ENCODE measurements at places on chromosomes 12 and 14. TPM values are rescaled to one million over a fixed set of nuclear protein-coding genes. Genes with fewer than 3 reads are reported as not detected.

The AGAP2 gene
- 0.21 TPM for total RNA-seq

The CD69 gene
- not detected for total RNA-seq

The LRFN5 gene
- total RNA-seq: under 0.01 TPM

The KRT6C gene
- total RNA-seq: 155 TPM

The FRMD6 gene
- 160 TPM for total RNA-seq

The SP7 gene
- total RNA-seq: not detected

The IL31 gene
- not detected for total RNA-seq

The SERPINA10 gene
- total RNA-seq: not detected

The NTF3 gene
- total RNA-seq: not detected

The ASB2 gene
- under 0.01 TPM for total RNA-seq

The TAS2R9 gene
- not detected for total RNA-seq

The ALX1 gene
- total RNA-seq: 0.96 TPM

The PZP gene
- not detected for total RNA-seq

The KRT78 gene
- total RNA-seq: 1.3 TPM

The LTBR gene
- 121 TPM for total RNA-seq

The KRT2 gene
- total RNA-seq: not detected

The RND1 gene
- 7.5 TPM for total RNA-seq

The KCNC2 gene
- total RNA-seq: not detected

The OR6C68 gene
- total RNA-seq: not detected

The RTRAF gene
- total RNA-seq: 78.4 TPM

The ATG101 gene
- total RNA-seq: 76.1 TPM

The DNAJC22 gene
- total RNA-seq: 0.72 TPM

The SOAT2 gene
- not detected for total RNA-seq

The C12orf54 gene
- 3.4 TPM for total RNA-seq

The SLC5A8 gene
- total RNA-seq: not detected

The NKX2-8 gene
- total RNA-seq: 0.21 TPM

The GPATCH2L gene
- total RNA-seq: 33.0 TPM

The ABCD2 gene
- not detected for total RNA-seq

The CDK2 gene
- total RNA-seq: 9.4 TPM

The VWF gene
- 2.2 TPM for total RNA-seq

The DTX1 gene
- total RNA-seq: not detected

The SLC24A4 gene
- total RNA-seq: not detected

The IFI27 gene
- total RNA-seq: 30.7 TPM

The TMEM132C gene
- not detected for total RNA-seq

The TSPAN31 gene
- total RNA-seq: 82.2 TPM

The SERPINA9 gene
- not detected for total RNA-seq
